Subcutaneous adipose tissue (tissue), 4 donors: ENCODE measurements at places on chromosomes 2 and 18. TPM values are rescaled to one million over a fixed set of nuclear protein-coding genes. Genes with fewer than 3 reads are reported as not detected.

ABCB11 gene
- 14.1 TPM for total RNA-seq

FRZB gene
- 2.6 TPM for total RNA-seq

SCG2 gene
- 0.17 TPM for total RNA-seq

NTSR2 gene
- total RNA-seq, result not detected

CERKL gene
- not detected for total RNA-seq

POTEI gene
- total RNA-seq, result not detected

SERPINB3 gene
- total RNA-seq, result not detected

CHST9 gene
- total RNA-seq, result not detected

UNC80 gene
- not detected for total RNA-seq

SLC4A1AP gene
- 23.1 TPM for total RNA-seq

VWC2L gene
- not detected for total RNA-seq
